ENCODE measurements at places on chromosomes 1 and 21.
A peak's percentile ranks its signal among the peaks of the same experiment; 100 is the strongest.

GRCh38 chr21:34980423-34981115 is 68.5 kb downstream of the RUNX1 start:
- DNase-seq: no peak

GRCh38 chr1:223037845-223038244 is 105.2 kb downstream of the TLR5 start:
- no peak for DNase-seq

DNA sequence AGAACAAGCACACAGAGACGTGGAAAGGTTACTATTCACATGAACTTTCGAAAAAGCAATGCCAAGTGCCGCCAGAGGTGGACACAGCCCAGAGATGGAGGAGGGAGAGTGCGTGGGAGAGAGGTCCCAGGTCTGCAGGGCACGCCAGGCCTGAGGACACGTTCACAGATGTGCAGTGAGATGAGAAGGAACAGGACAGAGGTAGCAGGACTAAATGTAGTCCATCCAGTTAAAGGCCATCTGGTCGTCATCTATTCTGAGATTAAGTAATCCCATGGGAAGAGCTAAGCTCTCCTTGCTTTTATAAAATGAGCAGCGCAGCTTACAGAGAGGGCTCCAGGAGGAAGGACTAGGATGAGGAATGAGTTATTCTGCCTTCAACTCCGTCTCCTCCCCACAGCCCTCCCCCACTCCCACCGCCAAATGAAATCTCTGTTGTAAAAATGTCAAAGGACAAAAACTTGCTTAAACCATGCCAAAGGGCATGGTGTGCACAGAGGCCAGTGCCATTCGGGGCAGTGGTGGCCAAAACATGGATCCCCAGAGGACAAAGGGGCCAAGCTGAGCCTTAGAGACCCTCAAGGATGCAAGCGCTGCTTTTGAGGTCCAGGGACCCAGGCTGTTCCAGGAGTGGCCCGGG is 85.4 kb upstream of the SLC25A33 start:
- no peak for DNase-seq

DNA sequence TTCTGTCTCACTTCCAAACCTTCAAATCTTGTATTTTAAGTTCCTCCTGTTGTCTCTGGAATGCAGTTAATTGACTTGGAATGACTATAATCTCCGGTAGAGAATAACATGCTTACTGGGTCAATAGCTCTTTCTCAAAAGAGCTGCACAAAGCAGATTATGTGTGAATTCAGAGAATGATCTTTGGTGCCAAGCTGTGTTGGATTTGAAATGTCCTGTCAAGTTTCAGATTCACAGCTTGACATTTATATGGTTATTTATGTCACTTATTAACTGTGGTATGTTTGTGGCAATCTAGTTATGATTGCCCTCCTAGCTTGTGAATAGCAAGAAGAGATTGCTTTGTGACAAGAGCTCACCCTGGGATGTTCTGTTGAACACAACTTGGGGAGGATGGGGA is 128.3 kb upstream of the KCNE2 start:
- DNase-seq: no peak

GRCh38 chr1:108722292-108722691 is 9.6 kb downstream of the FNDC7 start:
- no peak for DNase-seq

- no peak for DNase-seq
These were observed 31.9 kb upstream of the ECE1 start for GRCh38 chr1:21321963-21322680.

- no peak for DNase-seq
These were observed 602.5 kb downstream of the PTPRU start for GRCh38 chr1:29838738-29839320.

- DNase-seq: no peak
These were observed 19.5 kb downstream of the MCM3AP start for GRCh38 chr21:46265736-46266525.

DNA sequence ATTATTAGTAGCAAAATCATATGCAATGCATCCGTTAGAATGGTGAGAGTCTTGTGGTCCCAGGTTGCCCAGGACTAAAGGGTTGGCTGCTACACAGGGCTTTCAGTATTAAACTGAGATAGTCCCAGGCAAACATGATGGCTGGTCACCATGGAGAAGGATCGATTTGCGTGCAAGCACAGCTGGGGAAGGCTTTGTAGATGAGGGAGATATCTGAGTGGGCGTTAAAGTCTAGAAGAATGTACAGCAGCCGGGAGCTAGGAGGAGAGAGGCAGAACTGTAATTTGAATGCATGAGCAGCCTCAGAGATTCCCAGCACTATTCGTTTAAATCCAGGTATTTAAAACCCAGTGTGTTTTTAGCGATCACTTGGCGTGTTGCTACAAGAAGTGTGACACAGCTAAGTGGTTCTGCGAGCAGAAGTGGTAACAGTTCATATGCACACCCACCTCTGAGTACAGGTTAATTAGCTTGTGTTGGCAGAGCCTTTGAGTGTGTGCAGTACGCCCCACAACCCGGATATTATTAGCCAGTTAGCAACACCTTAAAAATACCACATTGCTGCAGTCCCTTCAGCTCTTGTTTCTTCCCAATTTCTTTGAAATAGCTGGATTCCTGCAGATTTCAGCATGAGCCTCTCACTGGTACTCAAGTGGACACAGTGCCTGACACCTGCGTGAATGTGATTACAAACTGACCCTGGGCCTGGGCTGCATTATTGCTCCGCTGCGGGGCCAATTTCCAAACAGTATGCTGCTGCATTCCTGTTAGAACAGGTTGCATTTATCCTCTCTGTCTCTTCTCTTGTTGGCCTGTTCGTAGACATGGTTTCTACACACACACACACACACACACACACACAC is 67.2 kb upstream of the SCAF4 start:
- no peak for DNase-seq

DNA sequence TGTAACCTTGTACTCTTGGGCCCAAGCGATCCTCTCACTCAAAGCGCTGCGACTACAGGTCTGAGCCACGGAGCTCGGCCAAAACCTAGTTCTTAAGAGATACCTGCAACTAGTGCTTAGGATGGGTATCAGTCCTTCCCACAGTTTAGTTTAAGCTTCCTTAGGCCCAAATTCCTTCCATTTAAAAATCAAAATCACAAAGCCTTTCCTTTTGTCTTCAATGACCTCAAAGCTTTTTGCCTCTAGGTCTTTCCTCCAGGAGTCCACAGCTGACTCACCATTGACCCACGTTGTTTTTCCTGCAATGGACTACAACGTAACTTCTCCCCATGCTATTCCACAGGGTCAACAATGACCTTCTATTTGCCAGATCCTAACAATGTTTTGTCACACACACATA is 64.0 kb downstream of the APP start:
- no peak for DNase-seq

GRCh38 chr1:7561331-7561921 is 209.7 kb upstream of the VAMP3 start:
- no peak for DNase-seq

DNA sequence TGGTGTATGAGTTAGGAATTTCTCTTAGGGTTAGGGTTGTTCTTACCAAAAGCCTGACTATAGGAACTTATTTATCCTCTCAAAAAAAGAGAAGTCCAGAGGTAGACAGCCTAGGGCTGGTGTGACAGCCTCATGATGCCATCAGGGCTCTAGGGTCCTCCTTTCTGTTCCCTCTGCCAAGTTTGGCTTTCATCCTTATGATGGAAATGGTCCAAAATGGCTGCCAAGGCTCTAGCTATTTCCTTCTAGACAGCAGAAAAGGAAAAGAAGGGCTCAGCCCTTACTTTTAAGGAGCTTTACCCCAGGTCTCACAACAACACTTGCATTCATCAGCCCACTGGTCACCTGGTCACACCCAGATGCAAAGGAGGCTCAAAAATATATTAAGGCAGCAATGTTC is 44.5 kb downstream of the IL12RB2 start:
- DNase-seq: no peak

DNA sequence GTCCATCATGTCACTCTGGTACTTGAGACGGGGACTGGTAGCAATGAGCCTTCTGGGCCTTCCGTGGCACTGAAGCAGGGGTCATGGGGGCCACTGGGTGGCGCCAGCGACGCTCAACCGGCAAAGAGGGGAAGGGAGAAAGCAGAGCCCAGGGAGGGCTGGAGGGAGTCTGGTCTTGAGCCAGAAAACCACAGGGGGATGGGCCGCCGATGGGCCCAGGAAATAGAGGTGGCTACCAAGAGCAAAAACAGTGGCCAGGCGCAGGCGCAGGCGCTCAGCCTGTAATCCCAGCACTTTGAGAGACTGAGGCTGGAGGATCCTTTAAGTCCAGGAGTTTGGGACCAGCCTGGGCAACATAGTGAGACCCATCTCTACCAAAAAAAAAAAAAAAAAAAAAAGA is 21.8 kb downstream of the EXOC8 start:
- peak; percentile 33 for DNase-seq

DNA sequence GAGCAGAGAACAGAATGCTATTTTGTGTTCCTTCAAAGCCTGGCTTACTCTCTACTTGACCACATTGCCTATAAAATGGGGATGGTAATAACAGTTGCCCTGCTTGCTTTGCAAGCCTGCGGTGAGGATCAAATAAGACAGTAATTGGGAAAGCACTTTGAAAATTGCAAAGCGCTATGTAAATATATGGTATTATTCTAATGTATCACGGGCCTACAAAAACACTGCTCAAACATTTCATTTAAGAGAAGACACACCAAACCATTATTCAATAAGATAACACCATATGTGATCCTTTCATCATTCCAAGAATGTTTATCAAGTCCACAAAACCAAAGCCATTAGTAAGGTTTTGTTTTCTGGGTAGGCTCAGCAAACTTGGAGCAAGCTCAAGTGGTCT is 208.4 kb downstream of the ROR1 start:
- no peak for DNase-seq

DNA sequence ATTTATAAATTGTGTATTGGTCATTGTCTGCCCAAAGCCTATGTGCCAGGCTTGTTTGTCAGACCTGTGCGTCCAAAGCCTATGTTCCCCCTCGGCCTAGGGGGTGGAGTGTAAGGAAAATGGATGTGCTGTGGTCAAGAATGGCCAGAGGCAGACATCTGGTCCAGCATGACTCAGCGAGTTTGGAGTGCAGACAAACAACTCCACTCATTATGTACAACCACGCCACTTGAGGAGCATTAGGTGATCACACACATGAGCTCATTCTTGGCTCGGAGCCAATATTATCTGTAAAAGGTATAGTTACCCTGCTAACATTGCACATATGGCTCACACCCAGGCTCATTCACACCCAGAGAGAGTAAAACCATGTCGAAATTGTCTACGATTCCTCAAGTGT is 1047.6 kb upstream of the ADGRL4 start:
- peak; percentile 60 for DNase-seq

DNA sequence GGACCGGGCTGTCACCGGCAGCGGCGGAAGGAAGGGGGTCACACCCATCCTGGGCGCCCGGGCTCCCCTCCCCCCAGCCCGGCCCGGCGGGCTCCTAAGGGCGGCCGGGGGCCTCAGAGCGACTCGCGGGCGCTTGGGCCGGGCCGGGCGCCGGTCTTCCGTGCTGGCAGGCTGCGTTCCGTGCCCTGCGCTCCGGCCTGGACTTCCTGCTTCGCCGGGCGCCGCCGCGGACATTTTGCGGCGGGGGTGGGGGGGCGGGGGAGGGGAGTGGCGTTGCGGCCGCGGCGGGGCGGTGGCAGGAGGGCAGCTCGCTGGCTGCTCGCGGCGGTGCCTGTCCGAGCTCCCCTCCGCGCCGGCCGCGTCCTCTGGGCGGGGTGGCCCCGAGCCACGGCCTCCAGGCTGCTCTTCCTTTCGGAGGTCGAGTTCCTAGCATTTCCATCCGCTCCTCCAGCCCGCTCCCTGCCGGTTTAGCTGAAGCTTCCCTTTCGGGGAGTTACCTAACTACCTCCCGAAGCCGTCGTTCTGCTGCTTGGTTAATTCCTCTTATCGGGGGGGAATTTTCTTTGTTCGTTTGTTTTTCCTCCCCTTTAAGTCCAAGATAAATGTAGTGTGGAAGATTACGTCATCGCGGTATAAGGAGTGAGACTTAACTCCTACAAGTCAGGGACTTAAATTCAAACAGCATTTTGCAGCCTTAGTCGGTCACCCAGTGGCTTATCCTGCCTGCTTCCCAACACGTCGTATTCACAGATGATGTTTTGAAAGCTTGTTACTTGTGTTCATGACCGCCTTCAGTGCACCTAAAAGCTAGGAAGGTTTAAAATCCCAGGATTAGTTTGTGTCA is 730 bp downstream of the CDC42 start:
- peak; percentile 69 for DNase-seq

GRCh38 chr1:153428073-153428638 is 11.8 kb downstream of the S100A7A start:
- no peak for DNase-seq

- DNase-seq: no peak
These were observed 413.9 kb downstream of the ADGRL2 start for GRCh38 chr1:82214606-82215005.

- no peak for DNase-seq
These were observed 33.0 kb downstream of the DHRS3 start for GRCh38 chr1:12584900-12585525.

GRCh38 chr21:44939532-44940115 is at the start of gene SLX9:
Gene SLX9 (plus strand): TSS chr21:44940029. CDS start chr21:44940058, 29 bp downstream.
- peak; percentile 78 for DNase-seq

GRCh38 chr1:16289959-16290358 is 53.0 kb upstream of the CPLANE2 start:
- no peak for DNase-seq

GRCh38 chr1:42756956-42757891 is 9.6 kb downstream of the P3H1 start:
- peak; percentile 61 for DNase-seq

GRCh38 chr1:3660704-3661103 is 8.4 kb downstream of the TP73 start:
- DNase-seq: no peak

DNA sequence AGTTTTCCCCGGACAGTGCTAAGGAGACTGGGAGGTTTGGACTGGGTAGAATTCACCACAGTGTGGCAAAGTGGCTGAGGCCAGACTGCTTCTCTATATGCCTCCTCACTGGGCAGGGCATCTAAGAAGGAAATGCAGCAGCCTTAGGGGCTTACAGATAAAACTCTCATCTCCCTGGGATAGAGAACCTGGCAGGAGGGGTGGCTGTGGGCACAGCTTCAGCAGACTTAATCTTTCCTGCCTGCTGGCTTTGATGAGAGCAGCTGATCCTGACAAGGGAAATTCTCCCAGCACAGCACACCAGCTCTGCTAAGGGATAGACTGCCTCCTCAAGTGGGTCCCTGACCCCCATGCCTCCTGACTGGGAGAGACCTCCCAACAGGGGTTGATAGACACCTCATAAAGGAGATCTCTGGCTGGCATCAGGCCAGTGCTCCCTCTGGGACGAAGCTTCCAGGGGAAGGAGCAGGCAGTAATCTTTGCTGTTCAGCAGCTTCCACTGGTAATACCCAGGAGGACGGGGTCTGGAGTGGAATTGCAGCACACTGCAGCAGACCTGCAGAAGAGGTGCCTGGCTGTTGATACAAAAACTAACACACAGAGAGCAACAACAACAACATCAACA is 25.2 kb downstream of the KIFAP3 start:
- no peak for DNase-seq
